ENCODE measurements at places on chromosomes 7 and 10.

DNA sequence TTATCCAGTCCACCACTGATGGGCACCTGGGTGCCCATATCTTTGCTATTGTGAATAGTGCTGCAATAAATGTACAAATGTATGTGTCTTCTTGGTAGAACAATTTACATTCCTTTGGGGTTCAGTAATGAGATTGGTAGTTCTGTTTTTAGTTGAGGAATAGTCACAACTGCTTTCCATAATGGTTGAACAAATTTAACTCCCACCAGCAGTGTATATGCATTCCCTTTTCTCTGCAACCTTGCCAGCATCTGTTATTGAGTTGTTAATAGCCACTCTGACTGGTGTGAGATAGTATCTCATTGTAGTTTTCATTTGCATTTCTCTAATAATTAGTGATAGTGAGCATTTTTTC is 27.8 kb downstream of the COA1 start:
- no peak for DNase-seq

DNA sequence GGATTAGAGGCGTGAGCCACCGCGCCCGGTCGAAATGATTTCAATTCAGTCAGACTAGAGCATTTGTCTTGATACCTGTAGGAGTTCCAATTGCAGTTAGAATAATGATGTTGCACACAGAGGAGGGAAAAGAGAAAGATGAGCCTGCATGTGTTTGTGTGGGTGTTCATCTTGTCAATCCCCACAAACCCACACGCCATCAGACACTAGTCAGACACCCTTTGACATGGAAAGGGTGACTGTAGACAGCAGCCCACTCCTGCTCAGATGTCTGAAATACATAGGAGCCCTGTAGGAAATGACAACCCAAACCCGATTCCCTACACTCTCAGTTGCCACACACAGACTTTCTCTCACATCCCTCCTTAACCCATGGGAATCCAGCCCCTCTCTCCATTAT is 92.0 kb downstream of the ABLIM1 start:
- no peak for DNase-seq

DNA sequence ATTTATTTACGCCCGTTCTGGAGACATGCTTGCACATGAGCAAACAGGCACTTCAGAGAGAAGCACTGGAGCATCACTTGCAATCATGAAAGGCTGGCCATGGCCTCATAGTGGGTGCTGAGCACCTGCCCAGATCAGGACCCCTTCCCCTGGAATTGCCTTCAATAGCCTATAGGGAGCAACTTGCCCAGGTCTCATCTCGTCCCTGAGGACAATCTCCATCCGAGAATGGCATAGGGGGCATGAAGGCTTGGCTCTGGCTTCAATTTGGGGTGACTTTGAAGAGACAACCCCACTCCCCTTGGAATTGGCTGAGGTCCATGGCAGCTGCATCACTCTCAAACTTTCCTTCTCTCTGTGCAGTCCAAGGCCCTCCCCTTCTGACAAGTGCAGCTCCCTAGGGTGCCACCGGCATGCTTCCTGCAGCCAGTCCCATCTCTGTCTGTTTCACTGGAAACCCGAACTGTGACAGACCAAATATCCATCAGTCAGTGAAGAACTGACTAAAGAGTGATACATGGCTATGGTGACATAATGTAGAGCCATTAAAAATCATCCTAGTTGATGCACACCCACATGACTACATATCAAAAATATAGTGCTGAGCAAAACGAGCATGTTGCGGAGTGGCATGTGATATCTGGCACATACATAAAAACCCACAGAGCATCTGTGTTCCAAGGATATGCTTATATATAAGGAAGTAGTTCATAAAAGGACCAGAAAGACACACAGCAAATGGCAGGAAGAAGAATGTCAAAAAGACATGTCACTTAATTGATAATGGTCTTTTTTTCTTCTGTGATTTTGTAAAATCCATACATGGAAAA is 12.4 kb downstream of the GDF2 start:
- DNase-seq = no peak

GRCh38 chr7:75667938-75668337 is 70.8 kb downstream of the HIP1 start:
- DNase-seq = no peak

DNA sequence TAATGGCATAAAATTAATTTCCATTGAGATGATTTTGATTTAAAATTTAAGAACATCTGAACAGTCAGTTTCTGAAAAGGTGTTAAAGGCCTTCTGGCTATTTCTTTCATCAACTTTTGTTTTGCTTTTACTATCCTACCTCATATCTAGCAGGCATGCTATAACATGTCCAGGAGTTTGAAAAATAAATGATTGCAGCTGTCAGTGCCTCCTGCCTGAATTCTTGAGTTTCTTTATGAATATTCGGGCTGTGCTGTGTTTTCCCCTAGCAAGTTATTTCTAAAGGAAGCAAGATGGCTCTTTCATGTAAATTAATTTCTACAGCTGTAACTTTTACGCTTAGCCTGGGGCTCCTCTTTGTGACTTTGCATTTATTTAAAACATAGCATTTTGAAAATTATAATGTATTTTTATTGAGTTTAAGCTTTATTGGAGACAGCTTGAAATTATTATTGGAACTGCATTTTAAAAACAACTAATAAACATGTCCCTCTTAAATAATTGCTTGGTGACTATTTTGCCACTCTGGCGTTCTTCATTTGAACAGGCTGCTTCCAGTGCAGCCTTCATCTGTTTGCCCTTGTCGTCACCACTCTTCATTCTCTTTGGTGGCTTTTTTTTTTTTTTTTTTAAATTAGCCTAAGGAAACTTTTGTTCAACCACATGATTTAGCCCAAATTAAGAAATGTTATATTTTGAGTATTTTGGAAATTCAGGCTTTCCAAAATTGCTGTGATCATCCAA is 1083.4 kb upstream of the LRRN3 start:
- no peak for DNase-seq

DNA sequence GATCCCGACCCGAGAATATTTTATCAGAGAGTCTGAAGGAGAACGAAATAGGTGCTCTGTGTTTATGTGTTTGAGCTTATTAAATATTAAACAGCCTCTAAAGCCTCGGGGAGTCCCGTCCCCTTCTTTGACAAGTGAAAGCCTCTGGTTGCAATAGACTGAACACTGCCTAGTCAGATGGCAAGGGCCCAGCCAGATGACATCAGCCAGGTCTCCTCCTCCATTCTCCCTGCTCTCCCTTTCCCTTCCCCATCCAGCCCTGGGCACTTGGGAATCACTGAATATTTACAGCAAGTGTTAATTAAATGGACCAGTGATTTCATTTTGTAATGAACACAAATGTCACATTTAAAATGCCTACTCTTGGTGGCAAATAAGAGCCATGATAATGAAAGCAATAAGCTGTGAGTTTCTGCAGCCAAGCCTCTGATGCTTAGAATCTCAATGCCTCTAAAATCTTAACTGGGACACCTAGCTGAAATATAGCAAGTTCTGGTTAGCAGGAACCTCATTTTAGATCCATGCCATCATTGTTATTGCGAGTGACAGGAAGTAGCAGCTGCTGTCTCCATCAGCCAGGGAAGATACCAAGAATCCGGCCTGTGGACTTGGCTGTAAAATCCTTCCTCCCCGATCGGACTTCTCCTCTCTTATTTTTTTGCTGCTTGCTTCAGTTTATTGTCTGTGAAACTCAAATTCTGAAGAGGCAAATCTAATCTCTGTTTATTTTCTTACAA is 202.1 kb downstream of the PRPF18 start:
- DNase-seq = peak; percentile 33

DNA sequence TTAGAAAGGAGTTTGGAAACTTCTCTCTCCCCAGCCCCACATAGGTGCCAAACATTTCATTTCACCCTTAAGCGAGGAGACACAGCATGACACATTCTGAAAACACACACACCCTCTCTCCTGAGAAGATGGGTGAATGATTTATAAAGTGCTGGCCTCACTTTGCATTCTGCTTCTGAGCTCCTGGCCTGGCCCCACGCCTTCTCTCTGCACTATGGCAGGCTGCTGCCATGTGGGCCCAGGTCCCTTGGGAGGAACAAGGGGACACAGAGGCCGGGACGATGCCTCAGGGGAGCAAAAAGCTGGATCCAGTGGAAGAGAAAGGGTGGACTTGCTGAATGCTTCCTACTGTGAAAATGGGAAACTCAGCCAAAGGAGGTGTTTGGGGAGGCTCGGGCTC is 56.0 kb downstream of the CPXM2 start:
- no peak for DNase-seq

GRCh38 chr7:35254496-35255442 is 869 bp upstream of the TBX20 start:
- no peak for DNase-seq

DNA sequence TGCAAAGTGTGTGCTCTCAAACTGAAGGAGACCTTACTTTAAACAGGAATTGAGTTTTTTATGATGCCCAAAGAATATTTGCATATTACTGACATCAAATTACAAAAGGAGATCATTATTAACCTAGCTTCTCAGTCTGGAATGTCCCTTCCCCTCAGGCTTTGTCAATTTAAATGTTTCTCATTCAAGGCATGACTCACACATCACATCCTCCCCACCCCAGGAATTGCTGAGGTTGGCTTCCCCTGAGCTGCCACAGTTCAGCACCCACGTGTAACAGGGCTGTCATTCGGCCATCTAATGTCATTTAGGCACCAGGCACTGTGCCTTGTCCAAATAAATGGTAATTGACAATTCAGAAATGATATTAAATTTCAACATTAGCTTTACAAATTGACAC is 305.9 kb upstream of the MGMT start:
- DNase-seq = no peak

- no peak for DNase-seq
These were observed 200.7 kb downstream of the CELF2 start for GRCh38 chr10:11218395-11218794.

DNA sequence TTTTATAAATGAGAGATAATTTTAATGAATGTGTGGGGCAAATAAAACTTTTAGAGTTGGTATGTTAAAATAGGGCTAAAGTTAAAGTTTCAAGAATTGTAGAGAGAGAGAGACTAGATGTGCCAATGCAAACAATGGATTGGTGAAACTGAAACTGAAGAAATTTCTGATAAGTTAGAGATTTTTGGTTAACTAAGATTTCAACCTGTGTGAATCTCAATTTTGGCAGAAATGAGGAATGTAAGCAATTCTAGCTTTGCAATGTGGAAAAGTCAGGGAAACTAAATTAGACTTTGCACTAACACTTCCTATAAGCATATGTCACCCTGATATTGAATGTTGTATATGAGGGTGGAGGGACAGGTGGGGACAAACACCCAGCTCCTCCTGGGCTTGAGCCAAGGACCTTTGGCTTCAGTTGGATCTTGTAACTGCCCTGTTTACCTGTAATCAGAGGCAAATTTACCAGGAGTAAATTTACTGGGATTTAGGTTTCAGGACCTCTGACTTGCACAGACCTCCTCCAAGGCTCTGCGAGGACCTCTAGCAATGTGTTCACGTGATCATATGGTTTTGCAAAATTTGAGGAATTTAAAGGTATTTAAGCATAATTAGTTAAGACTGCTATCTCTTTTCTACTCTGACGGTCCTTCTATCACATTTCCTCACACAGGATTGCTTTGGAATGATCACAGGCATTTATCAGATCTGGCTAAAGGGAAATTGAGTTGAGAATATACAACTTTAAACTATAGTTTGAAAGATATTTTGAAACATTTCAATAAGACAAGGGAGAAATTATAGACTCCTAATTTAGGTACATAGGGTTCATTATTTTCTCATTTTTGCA is 33.1 kb upstream of the RPA3 start:
- no peak for DNase-seq

- DNase-seq = no peak
These were observed 18.6 kb upstream of the GATA3 start for GRCh38 chr10:8035641-8036470.

- no peak for DNase-seq
These were observed 321.0 kb downstream of the WDR37 start for GRCh38 chr10:1377231-1377630.

DNA sequence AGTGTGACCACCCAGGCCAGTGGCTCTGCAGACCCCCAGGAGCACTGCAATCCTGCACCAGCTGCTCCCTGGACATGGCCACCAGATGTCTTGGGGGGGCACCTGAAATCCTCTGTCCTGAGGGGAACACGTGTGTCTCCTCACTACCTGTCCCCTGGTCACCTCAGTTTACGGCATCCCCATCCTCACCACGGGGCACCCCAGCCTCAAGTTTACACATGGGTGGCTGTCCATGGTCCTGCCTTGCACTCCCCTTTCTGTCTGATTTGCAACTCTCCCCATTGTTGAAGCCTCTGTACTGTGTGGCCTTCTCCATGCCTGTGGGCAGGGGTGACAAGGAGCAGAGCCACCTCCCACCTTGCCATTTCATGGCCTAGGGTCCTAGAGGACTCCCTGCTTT is 67.2 kb downstream of the RAMP3 start:
- no peak for DNase-seq

DNA sequence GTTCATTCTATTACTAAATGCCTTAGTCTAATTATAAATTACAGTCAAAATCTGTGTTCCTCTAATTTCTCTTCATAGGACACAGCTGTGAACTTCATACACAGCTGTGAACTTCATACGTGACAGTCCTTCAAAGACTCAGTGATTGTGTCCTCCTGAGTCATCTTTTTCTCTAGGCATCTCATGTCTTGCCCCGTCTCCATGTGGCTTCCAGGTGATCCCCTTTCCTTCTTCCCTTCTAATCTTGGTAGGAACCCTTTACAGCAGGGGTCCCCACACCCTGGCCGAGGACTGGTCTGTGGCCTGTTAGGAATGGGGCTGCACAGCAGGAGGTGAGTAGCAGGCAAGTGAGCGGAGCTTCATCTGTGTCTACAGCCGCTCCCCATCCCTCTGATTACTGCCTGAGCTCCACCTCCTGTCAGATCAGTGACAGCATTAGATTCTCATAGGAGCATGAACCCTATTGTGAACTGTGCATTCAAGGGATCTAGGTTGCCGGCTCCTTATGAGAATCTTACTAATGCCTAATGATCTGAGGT is 14.0 kb upstream of the EIF5AL1 start:
- DNase-seq = no peak

GRCh38 chr7:127792528-127793342 is 140.7 kb downstream of the SND1 start:
- DNase-seq = peak; percentile 14

DNA sequence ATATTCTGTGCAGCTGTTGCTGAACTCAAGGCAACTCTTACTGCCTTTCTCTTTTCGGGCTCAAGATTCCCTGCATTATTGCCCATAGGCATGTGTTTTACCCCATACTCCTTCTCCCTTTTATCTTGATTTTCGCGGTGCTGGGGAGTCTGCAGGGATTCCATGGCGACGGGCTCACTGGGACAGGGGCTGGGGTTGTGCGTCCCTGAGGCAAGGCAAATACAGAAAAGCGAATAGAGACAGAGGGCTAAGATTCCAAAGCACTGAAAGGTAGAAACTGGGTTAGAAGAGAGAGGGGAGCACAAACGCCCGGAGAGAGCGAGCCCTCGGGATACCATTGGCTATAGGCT is 519 bp upstream of the RPP38 start:
- DNase-seq = no peak

GRCh38 chr10:47107007-47107747 is 192.8 kb upstream of the GDF10 start:
- no peak for DNase-seq

- DNase-seq = no peak
These were observed 746.8 kb downstream of the GRID1 start for GRCh38 chr10:85619832-85620231.
